SHP77 (cell line): ENCODE measurements at places on chromosomes 4 and X.

DNA sequence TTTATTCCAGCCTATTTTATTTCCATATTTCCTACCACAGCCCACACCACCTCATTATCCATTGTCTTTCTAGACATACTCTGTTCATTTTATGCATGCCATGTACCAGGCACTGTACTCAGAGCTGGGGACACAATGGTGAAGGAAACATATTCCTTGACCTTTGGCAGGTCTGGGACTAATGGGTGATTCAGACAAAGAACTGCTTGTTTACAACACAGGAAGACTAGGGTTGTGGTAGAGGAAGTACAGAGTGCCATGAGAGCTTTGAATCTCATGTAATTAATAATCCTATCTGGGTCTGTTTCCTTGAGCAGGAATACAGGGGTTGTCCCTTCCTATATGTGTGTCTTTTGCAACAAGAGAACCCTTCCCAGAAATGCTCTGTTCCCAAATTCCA lies 75.1 kb upstream of the NUDT10 start:
- no peak for DNase-seq

DNA sequence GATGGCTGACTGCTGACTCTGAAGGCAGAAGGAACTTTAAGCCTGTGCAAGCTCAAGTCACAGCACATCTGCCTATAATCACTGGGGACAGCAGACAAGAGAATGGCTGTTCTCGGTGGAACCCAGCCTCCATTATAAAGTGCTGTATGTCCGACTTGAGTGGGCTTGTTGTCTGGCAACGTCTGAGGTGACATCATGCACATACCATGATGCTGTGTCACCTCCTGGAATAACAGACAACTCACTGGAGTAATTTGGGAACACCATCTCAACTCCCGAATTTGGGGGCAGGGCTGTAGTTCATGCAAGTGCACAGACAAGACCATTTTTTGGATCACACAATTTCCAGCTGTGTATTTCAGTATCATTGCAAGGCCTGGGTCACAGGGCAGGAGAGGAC lies 59.8 kb upstream of the GPM6B start:
- DNase-seq: no peak

GRCh38 chrX:119145241-119145653 lies 17.6 kb upstream of the KIAA1210 start:
- DNase-seq: no peak

DNA sequence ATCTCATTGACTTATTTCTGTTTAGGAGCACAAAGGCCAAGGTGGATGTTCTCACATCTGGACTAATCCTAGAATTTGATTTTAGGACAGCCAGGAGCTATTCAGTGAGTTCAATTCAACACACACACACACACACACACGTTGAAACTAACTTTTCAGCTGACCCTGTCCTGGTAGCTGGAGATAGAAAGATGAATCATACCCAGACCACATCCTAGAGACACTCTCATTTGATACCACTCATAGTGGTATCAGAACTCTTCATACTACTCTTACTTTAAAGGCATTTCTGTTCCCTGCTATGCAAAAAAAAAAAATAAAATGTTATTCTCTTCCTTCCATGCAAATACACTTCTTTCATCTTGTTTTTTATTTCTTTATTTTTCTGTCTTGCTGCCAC lies 36.7 kb downstream of the KLF8 start:
- DNase-seq: no peak

- DNase-seq: no peak
Observed at GRCh38 chr4:174528226-174528625, 5.9 kb upstream of the HPGD start.

DNA sequence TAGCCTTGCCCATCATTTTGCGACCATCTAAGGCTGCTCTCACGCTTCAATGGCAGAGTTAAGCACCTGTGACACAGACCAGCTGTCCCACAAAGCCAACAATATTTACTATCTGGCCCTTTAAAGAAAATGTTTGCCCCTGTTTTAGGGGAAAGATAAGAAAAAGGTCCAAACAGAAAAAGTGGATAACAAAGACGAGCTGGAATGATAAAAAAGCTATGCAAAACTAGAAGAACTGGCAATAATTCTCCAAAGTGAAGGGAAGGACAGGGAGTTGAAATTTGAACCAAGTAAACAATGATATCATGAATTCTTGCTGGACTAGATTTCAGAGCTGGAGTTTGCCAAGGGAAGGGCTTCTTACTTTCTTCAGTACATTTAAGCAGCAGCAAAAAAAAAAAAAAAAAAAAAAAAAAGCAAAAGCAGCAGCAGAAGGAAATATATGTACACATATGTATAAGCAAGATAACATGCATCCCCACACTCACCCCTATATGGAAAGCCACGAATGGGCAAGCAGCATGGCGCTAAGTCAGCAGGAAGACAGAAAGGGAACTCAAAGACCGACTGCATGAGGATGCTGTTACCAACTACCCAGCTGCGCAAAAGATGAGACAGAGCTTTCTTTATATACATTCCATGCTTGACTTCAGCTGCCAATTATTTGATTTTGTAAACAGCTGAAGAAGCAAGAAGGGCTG lies 12.5 kb downstream of the TRAPPC2 start:
- no peak for DNase-seq

- no peak for DNase-seq
Observed at GRCh38 chr4:107599841-107600240, 120.2 kb downstream of the PAPSS1 start.

DNA sequence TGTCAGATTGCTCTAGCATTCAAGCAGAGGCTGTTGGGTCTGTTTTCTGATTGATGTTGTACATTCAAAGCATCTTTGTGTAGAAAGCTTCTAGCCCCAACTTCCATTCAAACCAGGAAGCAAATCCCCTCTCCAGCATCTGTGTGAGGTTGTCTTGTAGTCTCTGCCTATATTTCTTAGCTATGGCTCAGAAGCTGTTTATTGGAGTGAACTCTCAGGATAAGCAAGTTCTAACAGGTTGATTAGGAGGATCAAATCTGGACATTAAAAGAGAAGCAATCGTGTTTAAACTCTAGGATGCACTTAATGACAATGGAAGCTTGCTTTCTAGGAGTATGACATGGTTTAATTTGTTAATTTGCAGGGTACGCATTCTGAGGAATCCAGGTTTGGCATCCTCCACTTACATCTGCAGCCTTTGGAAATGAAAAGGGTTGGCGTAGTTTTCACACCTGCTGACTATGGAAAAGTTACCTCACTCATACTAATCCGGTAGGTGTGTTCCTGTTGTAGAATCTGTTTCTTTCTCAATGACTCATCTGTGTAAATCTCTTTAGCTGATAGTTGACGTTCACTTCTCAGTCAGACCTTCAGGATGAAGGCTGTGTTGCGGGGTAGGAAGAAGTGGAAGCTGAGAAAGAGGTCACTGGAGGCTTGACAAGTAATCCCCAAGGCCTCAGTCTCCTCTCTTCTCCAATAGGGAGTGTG lies 88.0 kb upstream of the TLR2 start:
- no peak for DNase-seq

DNA sequence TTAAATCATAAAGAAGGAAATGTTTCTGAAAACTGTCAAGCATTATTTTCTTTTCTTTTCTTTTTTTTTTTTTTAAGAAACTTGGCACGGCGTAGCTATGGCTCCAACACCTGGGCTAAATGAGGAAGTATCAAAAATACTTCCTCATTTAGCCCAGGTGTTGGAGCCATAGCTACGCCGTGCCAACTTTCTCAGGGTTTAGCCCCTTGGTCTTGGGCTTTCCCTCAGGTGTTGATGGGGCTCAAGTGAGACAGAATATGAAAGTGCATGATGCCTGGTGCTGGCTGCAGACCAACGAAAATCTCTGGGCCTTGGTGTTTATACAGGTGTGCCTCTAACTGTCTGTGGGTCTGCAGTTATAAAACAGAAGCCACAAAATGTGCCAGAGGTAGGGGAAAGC lies 132.7 kb downstream of the ARHGAP24 start:
- peak; percentile 89 for DNase-seq

GRCh38 chrX:41903544-41903943 lies 19.8 kb downstream of the CASK start:
- no peak for DNase-seq

GRCh38 chr4:10088135-10089010 lies 28.2 kb downstream of the WDR1 start:
- no peak for DNase-seq

DNA sequence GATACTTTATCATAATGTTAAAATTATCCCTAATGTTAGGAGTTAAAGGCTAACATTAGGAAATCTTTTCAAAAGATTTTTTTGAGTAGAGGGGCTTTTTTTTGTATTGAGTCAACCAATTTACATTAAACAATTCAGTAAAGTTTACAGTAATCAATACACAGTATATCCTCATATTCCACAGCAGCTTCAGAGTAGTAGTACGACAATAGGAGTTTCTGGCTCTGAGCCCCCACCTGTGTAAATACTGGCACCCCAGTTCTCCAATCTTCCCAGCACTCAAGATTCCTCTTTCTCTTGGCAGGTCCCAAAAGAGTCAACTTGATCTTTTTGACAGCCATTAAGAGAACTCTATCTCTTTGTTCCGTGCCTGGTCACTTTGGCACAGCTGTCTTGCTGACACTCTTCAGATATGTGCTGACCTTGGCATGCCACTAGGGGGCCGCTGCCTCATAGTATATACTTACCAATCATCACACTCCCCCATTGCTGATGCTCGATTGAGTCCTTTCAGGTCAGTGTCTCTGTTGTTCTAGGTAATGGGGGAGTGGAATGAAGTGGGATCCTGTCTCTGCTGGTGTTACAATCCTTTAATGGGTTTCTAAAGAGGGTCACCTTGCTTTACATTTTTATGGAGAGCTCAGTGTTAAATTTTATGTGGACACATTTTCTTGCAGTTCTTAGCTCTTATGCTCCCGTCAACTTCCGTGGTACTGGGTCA lies 19.5 kb upstream of the CCNI start:
- peak; percentile 59 for DNase-seq

DNA sequence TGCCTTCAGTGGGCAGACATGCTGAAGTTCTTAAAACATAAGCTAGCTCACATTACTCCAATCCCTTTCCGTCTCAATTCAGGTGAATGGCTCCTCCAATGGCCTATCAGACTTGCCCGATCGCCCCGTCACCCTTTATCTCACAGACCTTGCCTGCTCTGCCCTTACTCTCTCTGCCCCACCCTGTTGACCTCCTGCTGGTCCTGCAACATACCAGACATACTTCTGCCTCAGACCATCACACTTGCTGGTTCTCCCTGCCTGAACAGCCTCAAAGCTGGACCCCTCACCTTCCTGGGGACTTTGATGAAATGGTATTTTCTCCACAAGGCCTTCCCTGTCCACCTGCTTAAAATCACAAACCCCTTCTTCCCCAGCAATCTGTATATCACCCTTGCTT lies 340.1 kb upstream of the NR3C2 start:
- DNase-seq: no peak

- no peak for DNase-seq
Observed at GRCh38 chrX:153853180-153853901, 23.0 kb upstream of the PDZD4 start.

DNA sequence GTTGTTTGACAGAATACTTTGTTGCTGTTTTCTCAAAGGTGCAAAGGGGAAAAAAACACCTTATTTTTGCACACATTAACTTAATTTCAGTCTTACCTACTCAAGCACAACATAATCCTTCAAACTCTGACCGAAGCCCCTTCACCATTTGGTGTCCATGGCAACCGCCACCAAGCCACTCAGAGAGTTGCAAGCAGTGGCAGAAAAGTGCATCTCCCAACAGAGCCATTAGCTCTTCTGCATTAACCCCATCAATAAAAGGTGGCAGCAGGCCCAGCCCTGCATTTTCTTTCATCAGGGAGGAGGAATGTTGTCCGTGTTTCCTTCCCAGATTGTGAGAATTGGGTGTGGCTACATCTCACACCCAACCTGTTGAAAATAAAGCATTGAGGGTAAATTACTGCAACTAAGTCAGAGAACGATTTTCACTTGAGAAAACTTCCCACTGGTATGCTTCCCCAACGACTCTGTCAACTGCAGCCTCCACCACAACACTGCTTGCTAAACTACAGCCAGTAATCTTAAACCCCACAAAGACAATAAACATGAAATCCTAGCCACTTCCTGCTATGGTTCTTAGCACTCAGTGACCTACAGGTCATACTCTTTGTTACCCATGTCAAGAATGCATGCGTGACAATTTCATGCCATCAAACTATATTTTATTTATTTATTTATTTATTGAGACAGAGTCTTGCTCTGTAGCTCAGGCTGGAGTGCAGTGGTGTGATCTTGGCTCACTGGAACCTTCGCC lies 154.0 kb downstream of the GRIA3 start:
- no peak for DNase-seq

DNA sequence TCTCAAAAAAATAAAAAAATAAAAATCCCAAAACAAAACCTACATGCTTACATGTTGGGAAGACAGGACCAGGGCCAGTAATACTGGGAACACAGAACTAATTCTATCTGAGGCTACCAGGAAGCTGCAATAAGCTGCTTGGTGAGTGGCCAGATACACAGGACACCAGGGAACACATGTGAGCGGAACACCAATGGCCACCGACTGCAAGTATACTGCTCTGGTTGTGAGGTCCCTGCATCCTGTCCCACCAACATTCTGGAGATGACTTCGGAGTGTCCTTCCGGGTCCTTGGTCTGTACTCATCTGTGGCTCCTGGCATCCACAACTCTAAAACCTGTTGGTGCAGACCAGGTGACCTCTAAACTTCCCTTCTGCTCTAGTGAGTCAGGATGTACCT lies 2.7 kb downstream of the TNIP2 start:
- DNase-seq: no peak

- DNase-seq: no peak
Observed at GRCh38 chr4:16270454-16271328, 44.4 kb upstream of the TAPT1 start.

DNA sequence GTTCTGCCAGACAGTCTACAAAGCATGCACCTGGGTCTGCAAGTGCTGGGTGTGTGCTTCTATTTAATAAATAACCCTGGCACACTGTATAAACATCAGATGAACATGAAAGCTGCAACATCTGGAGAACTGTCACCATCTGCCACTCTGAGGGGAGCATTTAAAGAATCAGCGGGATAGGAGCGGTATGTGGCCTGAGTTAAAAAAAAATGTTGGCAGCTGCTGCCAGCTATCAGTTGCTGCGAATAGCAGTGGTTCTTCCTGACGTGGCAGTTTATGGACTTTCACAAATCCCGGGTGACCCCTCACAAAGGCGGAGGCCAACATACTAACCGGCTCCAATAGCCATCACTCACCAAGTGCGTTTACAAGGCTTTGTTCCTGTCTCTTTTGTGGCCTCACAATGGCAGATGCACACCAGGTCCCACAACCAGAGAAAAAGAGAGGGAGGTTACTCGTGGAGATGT lies 95.1 kb downstream of the RASL11B start:
- DNase-seq: peak; percentile 79

- no peak for DNase-seq
Observed at GRCh38 chr4:114734594-114734993, 136.0 kb downstream of the UGT8 start.
